ENCODE measurements at places on chromosomes 6 and 20.

DNA sequence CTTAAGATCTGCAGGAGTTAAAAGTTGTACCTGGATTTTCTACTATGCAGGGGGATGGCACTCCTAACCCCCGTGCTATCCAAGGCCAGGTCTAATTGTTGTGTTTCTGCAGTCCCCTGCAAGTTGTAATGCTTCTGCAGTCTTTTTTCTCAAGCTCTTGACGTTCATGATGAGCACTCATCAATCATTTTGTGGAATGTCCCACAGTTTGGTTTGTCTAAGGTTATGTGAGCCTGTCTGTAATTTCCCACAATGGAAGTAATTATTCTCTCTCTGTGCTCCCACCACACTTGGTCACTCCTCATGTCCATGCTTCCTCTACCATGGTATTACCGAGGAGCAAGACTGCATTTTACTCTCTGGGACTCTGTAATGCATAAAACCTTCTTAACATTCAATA lies 107.6 kb upstream of the SSTR4 start:
- DNase-seq = no peak
- peaks cover 31% of the 10 kb centered on the region for H3K27me3 ChIP-seq
- peaks cover 7% of the 10 kb centered on the region for H3K4me1 ChIP-seq

DNA sequence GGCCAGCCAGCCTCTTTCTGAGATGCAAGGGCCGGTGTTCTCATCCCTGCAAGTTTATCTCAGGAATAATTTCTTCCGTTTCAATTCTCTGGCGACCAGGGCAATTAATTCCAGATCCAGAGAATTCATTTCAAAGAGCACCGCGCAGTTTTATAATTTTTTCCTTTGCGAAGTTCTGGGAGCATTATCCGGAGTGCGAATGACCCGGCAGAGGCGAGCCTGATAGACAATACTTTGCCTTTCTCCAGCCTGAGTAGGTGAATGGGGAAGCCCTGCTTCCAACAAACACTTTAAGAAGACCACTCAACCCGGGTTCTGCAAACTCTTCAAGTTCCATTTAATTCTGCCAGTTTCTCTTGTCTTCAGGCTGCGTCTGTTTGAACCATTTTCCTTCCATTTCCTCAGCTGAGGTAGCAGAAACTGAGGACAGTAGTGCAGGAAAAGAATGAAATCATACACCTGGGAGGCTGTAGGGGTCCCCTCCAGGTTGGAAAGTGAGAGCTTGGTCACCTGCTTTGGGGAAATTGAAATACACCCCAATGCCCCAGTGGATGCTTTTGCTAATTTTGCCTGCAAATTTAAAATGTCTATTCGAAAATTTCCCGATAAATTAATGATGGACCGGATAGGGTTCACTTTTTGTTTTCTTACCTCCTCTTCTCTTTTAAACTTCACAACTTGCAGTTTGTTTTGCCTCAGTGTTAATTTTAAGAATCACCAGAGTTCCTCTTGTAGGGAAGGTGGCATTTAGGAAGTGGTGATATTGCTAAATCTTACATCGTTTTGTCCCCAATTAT lies 1.1 kb downstream of the VGLL2 start:
- DNase-seq = no peak
- H3K27ac ChIP-seq = no peak overlapping the region
- H3K36me3 ChIP-seq = no peaks in the 10 kb centered on the region

DNA sequence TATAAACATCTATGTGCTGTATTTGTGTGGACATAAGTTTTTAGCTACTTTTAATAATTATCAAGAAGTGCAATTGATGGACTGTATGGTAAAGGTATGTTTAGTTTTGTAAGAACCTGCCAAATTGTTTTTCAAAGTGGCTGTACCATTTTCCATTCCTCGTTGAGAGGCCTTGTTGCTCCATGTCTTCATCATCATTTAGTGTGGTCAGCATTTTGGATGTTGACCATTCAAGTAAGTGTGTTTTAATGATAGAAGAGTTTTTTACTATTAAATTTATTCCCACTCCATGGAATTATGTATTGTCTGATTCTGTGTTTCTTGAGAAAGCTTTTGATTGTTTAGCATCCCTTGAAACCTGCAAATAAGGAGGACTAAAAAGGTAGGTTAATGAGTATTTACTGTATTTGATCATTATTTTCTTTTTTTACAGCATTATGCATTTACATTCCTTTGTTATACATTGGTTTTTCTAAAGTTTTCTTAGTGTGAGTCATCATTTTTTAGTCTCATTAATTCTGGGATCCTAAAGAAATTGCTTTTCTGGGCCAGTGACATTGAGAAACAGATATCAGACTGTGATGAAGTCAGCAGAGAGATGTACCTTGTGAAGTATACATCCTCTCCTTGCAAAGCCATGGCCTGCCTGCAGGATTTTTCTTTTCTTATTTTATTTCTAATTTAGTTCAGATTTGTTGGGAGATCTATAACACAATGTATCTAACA lies 312.8 kb upstream of the PTCHD4 start:
- no peak for DNase-seq
- H3K4me1 ChIP-seq = no peaks in the 10 kb centered on the region
- H3K36me3 ChIP-seq = no peaks in the 10 kb centered on the region
- no peaks in the 10 kb centered on the region for H3K27me3 ChIP-seq
- no peak overlapping the region for H3K27ac ChIP-seq

- peaks cover 18% of the 10 kb centered on the region for H3K4me1 ChIP-seq
- no peak for DNase-seq
- H3K4me3 ChIP-seq = no peak overlapping the region
- H3K36me3 ChIP-seq = no peaks in the 10 kb centered on the region
These were observed 45.6 kb upstream of the RIPOR2 start for GRCh38 chr6:24981386-24981760.

- no peaks in the 10 kb centered on the region for H3K36me3 ChIP-seq
- H3K27ac ChIP-seq = no peak overlapping the region
- H3K4me3 ChIP-seq = no peak overlapping the region
- no peak for DNase-seq
- peaks cover 39% of the 10 kb centered on the region for H3K27me3 ChIP-seq
These were observed 34.4 kb upstream of the ZNF184 start for GRCh38 chr6:27507041-27507956.

GRCh38 chr6:70151616-70152015 lies 151.3 kb downstream of the COL9A1 start:
- H3K27ac ChIP-seq = no peak overlapping the region
- H3K36me3 ChIP-seq = no peaks in the 10 kb centered on the region
- DNase-seq = no peak
- no peak overlapping the region for H3K4me3 ChIP-seq
- H3K27me3 ChIP-seq = no peaks in the 10 kb centered on the region

GRCh38 chr6:163289447-163289846 lies 125.1 kb upstream of the QKI start:
- peak; percentile 51 for DNase-seq
- peak overlapping the region; percentile 93 for H3K27ac ChIP-seq
- no peaks in the 10 kb centered on the region for H3K27me3 ChIP-seq

- H3K27me3 ChIP-seq = no peaks in the 10 kb centered on the region
- no peak overlapping the region for H3K27ac ChIP-seq
- H3K4me1 ChIP-seq = peaks cover 68% of the 10 kb centered on the region
- peak; percentile 49 for DNase-seq
- peaks cover 3% of the 10 kb centered on the region for H3K36me3 ChIP-seq
These were observed 6.8 kb downstream of the MKKS start for GRCh38 chr20:10427060-10427692.

GRCh38 chr6:147509891-147510290 lies 1.4 kb downstream of the SAMD5 start:
- H3K27ac ChIP-seq = no peak overlapping the region
- DNase-seq = no peak
- peak overlapping the region; percentile 81 for H3K4me3 ChIP-seq
- peaks cover 42% of the 10 kb centered on the region for H3K27me3 ChIP-seq
- H3K36me3 ChIP-seq = no peaks in the 10 kb centered on the region

DNA sequence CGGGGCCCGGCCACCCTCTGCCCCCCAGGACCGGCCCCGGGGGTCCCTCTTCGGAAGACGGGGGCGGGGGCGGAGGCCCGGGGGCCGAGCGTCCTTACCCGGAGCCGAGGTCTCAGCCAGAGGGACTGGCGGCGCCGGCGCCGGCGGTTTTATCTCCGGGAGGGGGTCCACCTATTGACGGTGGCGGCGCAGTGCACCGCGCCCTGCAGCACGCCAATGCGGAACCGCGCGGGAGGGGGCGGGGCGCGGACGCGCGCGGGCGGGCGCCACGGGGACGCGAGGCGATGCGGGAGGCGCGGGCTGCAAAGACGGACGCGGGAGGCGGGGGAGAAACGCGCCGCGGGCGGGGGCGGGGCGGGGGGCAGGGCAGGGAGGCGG lies at the start of gene EEF1A2:
EEF1A2 (minus strand) TSS at position 124 of the 378 bp plus-strand sequence. CDS start 1,320 bp downstream, outside the sequence.
- peak within 1 kb of the TSS; percentile 77 for H3K4me3 ChIP-seq
- H3K36me3 ChIP-seq = peaks cover 20% of the 10 kb centered on the region
- H3K4me1 ChIP-seq = peaks cover 75% of the 10 kb centered on the region
- H3K27me3 ChIP-seq = peaks cover 82% of the 10 kb centered on the region

GRCh38 chr6:158472447-158472846 lies 87.4 kb upstream of the TMEM181 start:
- no peak overlapping the region for H3K4me3 ChIP-seq
- H3K4me1 ChIP-seq = peaks cover 3% of the 10 kb centered on the region
- DNase-seq = no peak
- H3K36me3 ChIP-seq = peaks cover 18% of the 10 kb centered on the region
- no peak overlapping the region for H3K27ac ChIP-seq

DNA sequence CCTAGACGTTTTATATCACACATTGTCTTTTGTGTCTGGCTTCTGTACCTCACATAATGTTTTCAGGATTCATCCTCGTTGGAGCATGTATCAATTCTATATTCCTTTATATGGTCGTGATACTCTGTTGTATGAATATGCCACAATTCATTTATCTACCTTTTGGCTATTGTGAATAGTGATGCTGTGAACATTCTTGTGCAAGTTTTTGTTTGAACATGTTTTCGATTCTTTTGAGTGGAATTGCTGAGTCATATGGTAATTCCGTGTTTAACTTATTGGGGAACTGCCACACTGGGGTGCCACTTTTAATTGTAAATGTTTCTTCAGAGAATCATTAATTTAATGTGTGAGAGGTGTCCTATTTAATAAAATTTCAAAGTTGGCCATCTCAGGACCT lies 101.2 kb downstream of the SLC35B3 start:
- DNase-seq = no peak
- no peaks in the 10 kb centered on the region for H3K36me3 ChIP-seq
- no peaks in the 10 kb centered on the region for H3K4me1 ChIP-seq
- H3K27me3 ChIP-seq = no peaks in the 10 kb centered on the region
- H3K4me3 ChIP-seq = no peak overlapping the region
- H3K27ac ChIP-seq = no peak overlapping the region

GRCh38 chr20:41734506-41734945 lies 116.3 kb upstream of the CHD6 start:
- no peaks in the 10 kb centered on the region for H3K4me1 ChIP-seq
- H3K27ac ChIP-seq = no peak overlapping the region
- no peaks in the 10 kb centered on the region for H3K27me3 ChIP-seq
- no peak for DNase-seq
- no peak overlapping the region for H3K4me3 ChIP-seq

DNA sequence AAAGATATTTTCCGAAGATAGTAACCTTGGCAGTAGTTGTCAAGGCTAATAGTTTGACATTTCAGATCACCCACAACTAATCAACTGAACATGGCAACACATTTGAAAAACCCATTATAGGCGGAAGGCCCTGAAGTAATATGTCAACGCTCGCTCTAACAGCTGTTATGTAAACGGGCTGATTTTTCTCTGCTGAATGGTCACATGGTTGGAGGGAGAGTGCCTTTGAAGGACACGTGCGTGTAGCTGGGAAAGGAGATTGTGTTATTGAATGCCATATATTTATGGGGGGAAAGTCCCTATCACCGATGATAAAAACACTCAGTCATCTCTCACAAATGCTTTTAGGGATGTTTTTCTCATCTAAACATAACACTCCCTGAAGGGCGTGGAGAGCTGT lies 160.0 kb upstream of the RALGAPA2 start:
- no peaks in the 10 kb centered on the region for H3K4me1 ChIP-seq
- peaks cover 91% of the 10 kb centered on the region for H3K27me3 ChIP-seq
- H3K4me3 ChIP-seq = no peak overlapping the region
- no peaks in the 10 kb centered on the region for H3K36me3 ChIP-seq
